ENCODE measurements at places on chromosomes 1 and 21.

DNA sequence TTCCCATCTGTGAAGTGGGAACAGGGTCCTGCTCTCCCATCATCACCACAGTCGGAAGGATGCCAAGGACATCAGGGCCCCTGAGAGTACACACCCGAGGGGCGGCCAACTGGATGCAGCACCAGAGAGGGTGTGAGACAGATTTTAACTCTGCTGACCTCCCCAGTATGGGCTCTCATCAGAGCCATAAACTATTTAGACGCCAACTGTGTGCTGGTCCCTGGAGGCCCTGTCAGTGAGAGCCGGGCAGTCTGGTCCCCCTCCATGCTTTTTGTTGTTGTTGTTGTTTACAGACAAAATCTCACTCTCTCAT lies 1.7 kb downstream of the FGR start:
- no peak for DNase-seq

GRCh38 chr1:55012661-55013060 lies 13.9 kb downstream of the BSND start:
- DNase-seq, result no peak

- no peak for DNase-seq
Observed at GRCh38 chr1:238485912-238486209, 595.1 kb upstream of the ZP4 start.

GRCh38 chr1:3650248-3651025 lies 534 bp upstream of the WRAP73 start:
- no peak for DNase-seq

DNA sequence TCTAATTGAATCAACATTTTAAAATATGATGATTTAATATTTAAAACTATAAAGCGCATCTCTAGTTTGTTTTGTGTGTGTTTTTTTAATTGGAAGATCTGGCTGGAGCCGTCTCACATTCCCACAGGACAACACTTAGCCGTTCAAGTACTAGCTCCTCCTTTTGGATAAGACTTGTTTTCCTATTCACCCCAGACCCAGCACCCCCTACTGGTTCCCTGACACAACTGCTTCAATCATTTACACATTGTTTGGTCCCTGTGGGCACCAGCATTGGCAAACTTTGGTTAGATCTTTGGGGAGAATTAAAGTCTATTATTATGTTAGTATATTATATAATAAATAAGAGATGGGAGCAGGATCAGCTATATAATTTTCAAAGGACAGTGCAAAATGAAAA lies 34.5 kb downstream of the TYW3 start:
- no peak for DNase-seq

- peak; percentile 53 for DNase-seq
Observed at GRCh38 chr1:10714337-10715114, 81.9 kb downstream of the CASZ1 start.

DNA sequence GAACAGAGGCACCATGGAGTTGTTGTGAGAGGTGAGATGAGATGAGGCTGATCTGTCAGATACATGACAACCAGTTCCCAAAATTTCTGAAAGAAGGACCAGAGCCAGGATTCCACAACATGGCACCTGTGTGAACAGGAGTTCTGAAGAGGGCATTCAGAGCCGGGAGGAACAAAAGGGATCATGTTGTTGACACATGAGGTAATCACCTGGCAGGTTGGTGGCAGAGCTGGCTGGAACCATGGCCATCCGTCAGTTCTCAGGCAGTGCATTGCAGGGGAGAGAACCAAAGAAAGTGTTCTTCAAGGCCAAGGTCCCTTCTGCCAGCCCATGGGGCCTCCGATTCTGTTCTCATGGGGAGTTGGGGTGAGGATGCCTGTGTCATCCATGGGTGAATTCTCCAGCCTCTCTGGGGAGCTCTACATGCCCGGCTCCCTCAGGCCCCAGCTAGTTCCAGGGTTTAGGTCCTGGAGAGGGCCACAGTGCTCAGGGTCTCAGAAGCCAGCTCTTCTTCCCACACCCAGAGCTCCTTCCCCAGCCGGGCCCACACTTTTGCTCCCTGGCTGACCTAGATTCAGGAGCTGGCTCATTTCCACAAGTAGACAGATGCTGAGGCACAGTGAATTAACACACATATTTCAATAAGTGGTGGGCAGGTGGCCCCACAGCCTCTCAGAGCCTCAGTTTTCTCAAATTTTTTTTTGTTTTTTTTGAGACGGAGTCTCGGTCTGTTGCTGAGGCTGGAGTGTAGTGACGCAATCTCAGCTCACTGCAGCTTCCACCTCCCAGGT lies 49.1 kb upstream of the CTPS1 start:
- DNase-seq, result no peak

DNA sequence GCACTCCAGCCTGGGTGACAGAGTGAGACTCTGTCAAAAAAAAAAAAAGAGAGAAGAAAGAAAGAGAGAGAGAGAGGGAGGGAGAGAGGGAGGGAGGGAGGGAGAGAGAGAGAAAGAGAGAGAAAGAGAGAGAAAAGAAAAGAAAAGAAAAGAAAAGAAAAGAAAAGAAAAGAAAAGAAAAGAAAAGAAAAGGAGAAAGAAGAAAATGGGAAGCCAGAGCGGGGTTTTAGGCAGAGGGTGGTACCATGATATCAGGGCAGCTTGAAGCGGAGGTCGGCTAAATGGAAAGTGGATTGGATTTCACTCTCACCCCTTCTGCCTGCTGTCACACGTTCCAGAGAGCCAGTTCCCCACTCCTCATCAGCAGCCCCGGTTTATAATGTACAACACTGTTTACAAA lies 1.9 kb downstream of the TMCO4 start:
- DNase-seq, result no peak

GRCh38 chr21:45909238-45909988 lies 72.2 kb upstream of the COL6A1 start:
- no peak for DNase-seq

DNA sequence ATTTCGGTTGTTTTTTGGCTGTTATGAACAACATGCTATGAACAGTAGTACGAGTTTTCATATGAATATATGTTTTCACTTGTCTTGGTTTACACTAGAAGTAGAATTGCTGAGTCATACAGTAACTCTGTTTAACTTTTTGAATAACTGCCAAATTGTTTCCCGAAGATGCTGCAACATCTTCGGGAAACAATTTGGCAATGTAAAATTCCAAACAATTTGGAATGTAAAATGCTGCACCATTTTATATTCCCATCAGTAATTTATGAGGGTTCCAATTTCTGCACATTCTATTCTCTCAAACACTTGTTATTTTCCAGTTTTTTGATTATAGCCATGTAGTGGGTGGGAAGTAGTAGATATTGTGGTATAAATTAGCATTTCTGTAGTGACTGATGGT lies 11.6 kb downstream of the PCBP3 start:
- no peak for DNase-seq

- DNase-seq, result peak; percentile 18
Observed at GRCh38 chr1:240803151-240803550, 191.2 kb upstream of the GREM2 start.

GRCh38 chr1:107871687-107872395 lies 93.1 kb downstream of the VAV3 start:
- DNase-seq, result no peak

GRCh38 chr1:198500096-198500495 lies 40.4 kb downstream of the ATP6V1G3 start:
- DNase-seq, result no peak

GRCh38 chr1:215529111-215529510 lies 38.0 kb upstream of the KCTD3 start:
- DNase-seq, result no peak

- no peak for DNase-seq
Observed at GRCh38 chr1:114033216-114033706, 54.0 kb downstream of the OLFML3 start.

DNA sequence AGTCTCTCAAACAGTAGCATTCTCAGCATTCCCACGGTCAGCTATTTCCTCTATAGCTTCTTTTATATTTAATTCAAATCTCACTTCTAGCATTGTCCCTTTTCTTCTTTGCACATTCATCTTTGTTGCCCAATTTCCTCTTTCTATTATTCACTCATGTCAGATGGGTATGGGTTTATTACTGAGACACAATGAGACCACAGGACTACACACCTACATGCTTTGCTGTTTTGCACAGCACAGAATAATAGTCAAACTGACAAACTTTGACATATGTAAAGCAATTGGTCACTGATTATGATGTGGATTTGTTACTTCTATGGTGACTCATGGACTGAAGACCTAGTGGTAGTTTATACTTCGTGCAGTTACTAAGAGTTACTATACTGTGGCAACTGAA lies 5.8 kb upstream of the CD1C start:
- no peak for DNase-seq

DNA sequence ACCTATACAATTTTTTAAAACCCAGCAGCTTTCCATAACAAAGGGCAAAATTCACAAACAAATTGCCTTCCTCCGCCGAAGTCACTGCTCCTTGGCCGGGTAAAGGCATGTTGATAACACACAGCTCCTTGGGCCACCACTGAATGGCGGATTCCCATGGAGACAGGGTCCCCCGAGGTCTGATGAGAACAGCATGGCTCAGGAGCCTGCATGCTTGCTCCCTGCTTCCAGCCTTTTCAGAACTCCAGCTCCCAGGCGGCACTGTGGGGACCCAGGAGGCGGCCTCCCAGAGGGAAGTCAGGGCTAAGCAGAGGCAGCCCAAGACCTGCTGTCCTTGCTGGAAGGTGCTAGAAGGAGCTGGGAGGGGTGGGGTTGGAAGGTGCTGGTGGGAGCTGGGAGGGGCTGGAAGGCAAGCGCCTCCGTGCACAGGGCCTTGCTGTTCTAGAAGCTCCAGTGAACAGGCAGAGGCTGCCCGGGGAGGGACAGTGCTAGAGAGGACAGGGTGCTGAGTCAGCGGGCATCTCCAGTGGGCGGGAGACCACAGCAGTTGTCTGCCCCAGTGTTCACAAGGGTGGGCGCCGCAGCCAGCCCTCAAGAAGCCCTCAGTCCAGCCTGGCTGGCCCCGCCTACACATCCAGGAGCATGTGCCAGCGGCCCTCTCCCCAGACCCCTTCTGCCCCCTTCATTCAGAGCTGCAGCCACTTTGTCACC lies 35.1 kb downstream of the PRDM16 start:
- DNase-seq, result no peak

DNA sequence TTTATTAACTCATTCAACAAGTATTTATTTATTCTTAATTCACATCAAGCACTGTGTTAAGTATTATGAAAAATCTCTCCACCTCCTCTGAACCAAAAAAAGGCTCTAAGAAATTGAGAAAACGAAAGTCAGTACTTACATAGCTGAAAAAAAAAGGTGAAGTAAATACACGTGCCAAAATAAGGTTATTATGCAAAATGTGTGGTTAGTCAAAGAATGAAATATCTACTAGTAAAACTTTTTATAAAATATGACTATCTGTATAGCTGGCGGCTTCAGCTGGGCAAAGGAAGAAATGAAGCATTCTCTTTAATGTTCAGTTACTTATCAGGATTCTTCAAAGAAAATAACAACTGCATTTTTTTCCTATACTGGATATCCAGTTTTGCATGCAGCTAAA lies 35.5 kb upstream of the ASPM start:
- no peak for DNase-seq

DNA sequence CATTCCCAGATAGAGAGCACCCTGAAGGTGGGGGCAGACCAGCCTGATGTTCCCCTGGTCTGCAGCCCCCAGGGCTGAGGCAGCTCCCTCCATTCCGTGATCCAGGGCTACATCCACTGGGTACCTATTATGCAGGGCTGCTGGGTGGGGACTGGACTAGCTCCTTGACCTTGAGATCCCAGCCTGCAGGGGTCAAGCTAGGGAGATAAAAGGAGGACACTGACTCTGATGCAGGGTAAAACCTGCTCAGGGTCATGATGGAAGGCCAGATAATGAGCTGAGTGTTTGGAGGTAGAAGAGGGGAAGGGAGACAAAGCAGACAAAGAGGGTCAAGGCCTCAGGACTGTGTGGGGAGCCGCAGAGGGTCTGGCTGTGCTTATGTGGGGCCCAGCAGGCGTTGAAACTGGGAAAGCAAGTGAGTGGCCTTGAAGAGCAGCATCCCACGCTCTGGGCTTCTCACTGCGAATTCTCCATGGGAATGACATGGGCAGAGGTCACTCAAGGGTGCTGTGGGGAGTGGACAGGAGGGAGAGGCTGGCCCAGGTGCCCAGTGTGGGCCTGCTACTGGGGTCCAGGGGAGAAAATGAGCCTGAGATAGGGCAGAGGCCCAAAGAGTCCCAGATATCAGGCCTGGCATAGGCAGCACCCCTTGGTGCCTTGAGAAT lies 9.7 kb downstream of the FOXO6 start:
- DNase-seq, result no peak

DNA sequence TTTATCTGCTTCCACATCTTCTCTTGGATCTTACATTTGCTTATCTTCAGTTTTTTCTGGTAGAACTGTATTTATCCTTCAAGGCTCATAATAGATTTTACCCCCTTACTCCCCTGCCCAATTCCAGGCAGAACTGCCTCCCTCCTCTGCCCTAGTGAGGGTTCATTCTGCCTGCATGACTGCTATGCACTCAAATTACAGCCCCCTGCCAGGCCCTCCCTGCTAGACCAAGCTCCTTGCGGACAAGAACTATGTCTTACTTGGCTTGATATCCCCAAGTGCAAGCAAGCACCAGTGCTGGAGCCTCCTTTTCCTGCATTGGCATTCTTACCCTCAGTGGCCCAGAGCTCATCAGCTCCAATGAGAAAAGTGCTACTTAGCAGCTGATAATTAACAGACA lies 18.1 kb downstream of the MAPKAPK2 start:
- DNase-seq, result no peak

GRCh38 chr1:169371404-169371803 lies 3.4 kb downstream of the BLZF1 start:
- DNase-seq, result no peak

DNA sequence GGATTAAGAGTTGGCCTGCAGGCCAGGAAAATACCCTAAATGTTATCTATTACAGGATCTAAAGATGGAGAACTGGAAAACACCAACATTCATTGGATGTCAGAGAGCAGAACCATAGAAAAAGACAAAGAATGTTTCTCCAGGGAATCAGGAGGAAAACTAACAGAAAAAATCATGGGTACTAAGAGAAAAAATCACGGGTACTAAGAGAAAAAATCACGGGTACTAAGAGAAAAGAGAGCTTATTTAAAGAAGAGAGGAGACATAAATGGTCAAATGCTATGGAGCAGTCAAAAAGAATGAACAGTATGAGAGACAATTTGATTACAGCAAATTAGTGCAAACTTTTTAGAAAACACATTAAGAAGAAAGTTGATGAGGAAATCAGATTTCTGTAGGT lies 73.8 kb upstream of the SERBP1 start:
- no peak for DNase-seq

- DNase-seq, result peak; percentile 75
Observed at GRCh38 chr1:110495926-110496600, 22.9 kb downstream of the KCNA10 start.

- no peak for DNase-seq
Observed at GRCh38 chr1:66292305-66292704, 241.6 kb upstream of the SGIP1 start.

All from H54 (cell line).